ENCODE measurements at places on chromosomes 2 and 18.

GRCh38 chr18:1017227-1018058, 112.8 kb downstream of the ADCYAP1 start:
- DNase-seq, result no peak

DNA sequence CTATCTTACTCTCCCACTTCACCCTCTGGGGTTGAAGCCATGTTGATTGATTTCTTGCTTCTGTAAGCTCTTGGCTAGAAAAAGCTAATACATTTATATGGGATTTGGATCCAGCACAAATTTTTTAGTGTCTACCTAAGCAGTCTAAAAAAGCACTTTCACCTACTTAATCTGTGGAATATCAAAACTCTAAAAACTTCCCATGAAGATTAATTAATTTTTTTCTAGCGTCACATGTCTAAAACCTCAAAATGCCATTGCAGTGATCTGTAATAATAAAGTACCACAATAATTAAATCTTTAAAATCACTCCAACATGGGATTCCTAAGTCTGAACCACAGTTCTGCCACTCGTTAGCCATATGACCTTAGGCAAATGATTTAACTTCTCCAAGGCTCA, 180.1 kb downstream of the EN1 start:
- no peak for DNase-seq

DNA sequence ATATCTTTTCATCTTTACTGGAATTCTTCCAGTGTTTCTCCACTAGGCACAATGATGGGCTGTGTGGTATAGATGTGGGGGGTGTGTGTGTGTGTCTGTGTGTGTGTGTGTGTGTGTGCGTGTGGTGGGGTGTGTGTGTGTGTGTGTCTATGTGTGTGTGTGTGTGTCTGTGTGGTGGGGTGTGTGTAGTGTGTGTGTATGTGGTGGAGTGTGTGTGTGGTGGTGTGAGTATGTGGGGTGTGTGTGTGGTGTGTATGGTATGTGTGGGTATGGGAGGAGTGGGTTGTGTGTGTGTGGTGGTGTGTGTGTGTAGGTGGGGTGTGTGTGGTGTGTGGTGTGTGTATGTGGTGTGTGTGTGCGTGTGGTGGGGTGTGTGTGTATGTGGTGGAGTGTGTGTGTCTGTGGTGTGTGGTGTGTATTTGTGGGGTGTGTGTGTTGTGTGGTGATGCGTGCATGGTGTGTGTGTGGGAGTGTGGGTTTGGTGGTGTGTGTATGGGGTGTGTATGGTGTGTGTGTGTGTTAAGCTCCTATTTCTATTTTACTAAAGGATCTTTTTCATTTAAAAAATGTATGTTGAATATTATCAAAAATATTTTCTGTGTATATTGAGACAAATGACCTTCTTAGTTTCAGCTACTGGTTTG, 84.2 kb downstream of the IRS1 start:
- DNase-seq, result no peak

DNA sequence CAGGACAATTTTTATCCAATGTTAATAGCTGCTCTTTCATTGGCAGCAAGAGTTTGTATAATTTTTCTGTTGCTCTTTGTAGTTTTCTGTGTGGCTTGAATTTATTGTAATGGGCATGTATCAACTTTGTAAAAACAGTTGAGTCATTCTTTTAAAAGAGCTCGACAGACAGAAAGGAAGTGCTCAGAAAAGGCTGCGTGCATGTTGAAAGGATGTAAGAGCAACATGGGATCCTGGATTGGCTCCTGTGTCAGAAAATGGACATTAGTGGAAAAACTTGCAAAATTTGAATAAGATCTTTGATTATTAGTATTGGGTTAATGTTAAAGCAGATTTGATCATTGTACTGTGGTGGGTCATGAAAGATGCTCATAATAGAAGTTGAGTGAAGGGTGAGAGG, 93.3 kb upstream of the CDC42EP3 start:
- DNase-seq, result no peak

DNA sequence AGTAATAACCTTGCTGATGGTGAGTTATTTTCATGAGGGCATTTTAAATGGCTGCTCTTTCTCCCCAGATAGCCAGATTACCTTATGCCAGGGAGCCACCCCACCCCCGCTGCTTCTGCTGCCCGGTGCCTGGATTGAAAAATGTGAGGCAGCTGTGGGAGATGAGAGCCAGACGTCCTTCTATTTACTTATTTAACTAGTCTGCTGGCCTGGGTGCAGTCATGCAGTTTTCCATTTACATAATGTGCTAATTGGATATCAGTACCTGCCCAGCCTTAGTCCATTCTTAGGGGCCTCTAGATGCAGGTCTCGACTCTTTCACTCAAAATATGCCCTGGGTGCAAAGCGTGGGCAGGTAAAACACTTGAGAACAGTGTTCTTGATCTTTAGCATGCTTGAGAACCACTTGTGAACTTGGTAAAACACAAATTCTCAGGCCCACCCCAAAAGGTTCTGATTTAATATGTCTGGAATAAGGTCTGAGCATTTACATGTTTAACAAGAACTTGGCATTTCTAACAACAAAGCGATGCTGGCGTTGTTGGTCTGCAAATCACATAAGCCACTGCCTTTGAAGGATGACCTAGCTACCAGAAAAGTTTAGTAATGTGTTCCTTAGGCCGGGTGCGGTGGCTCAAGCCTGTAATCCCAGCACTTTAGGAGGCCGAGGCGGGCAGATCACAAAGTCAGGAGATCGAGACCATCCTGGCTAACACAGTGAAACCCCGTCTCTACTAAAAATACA, 154.3 kb downstream of the NRP2 start:
- no peak for DNase-seq

DNA sequence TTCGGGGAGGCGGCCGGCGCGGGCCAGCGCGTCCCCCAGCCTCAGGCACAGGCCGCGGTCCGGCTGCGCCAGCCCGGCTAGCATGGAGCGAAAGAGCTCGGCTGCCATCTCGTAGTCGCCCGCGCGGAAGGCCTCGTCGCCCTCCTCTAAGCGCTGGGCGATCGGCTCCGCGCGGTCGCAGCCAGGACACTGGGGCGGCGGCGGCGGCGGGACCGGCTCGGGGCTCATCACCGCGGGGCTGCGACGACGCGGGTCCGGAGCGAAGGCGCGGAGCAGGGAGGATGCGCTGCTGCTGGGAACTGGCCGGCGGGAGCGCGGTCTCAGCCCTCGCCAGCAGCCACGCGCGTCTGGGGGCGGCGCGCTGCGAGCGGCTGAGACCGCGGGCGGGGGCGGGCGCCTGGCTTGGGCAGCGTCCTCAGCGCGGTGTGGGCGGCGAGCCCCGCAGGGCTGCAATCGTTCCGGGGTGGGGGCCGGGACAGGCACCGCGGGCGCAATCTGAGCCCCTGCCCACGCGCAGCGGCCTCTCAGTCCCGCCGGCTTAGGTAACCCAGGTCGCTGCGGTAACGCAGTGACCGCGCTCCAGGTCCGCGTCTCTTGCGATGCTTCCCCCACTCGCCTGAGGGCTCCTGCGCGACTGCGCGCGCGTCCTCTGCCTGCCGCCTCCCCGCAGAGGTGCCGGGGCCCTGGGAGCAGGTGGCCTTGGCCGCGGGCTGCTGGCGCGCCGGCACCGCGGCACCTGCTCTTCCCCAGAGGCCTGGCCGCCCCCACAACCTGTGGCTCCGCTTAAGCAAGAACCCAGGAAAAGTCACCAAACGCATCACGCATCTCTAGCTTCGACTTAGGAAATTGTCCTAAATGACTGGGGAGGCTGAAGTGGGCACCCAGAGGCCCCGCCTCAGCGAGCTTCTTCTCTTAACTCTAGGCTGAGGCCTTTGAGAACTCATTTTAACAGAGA, at the start of gene LONRF2:
TSS of gene LONRF2 (minus strand) at position 636 of the 955 bp plus-strand sequence. CDS start at position 228, 408 bp downstream.
- DNase-seq, result no peak

GRCh38 chr2:127320586-127321275, 26.8 kb upstream of the ERCC3 start:
- DNase-seq, result no peak
